Mesenchymal stem cell (in vitro differentiated cells and primary cell): ENCODE measurements at places on chromosomes 6 and 20.

GRCh38 chr20:61861054-61861841, 204.4 kb downstream of the TAF4 start:
- DNase-seq, result no peak

DNA sequence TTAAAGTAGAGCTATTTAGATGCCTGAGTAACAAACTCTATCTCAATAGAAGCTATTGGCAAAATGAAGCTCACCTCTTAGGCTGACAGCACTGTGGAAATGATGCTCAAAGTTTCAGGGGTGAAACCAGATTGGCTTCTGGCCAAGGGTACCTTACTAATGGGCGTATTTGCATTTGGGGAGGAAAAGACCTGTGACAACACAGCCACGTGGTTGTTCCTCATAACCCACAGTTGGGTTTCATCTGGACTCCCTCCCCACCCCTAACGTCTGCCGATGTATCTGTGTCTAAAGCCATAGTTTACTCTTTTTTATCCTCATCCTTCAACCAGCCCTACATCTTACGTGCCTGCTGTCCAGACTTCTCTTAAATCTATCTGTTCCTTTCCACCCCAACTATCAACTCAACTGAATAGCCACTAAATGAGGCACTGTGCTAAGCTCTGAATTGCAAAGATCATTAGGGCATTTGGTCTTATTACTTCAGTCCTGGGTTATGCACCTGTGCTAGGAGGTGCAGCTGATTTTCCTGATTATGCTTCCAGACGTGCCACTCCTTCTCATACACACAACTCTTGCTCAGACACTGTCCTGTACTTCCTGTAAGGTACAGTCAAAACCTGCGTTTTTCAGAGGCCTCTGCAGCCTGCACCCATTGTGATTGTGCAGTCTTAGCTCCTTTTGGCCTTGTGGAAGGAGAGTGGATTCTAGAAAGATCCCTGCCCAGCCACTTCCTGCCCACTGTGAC, 80.6 kb upstream of the ARMC2 start:
- DNase-seq, result no peak

- no peak for DNase-seq
Observed at GRCh38 chr20:21941941-21942805, 236.7 kb downstream of the PAX1 start.

GRCh38 chr6:121055572-121056163, 278.6 kb downstream of the TBC1D32 start:
- DNase-seq, result peak; percentile 64

GRCh38 chr6:85041376-85041775, 277.0 kb upstream of the TBX18 start:
- no peak for DNase-seq

DNA sequence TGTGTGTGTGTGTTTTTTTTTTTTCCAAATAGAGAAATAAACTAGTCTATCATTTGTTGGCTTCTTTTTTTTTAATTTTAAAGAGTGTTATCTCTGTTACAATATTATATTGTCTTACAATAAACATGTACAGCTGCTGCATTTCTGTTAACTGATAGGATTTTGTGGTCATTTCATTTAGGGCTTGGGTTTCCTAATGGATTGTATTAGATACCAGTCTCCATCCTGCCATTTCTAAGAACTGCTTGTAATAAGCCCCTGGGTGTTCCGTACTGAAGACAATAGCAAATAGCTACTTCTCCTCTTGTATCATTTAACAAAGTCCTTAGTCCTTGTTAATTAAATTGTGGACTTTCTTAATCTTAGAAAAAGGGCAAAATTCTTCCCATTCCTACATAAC, 45.7 kb downstream of the SOBP start:
- DNase-seq, result no peak

DNA sequence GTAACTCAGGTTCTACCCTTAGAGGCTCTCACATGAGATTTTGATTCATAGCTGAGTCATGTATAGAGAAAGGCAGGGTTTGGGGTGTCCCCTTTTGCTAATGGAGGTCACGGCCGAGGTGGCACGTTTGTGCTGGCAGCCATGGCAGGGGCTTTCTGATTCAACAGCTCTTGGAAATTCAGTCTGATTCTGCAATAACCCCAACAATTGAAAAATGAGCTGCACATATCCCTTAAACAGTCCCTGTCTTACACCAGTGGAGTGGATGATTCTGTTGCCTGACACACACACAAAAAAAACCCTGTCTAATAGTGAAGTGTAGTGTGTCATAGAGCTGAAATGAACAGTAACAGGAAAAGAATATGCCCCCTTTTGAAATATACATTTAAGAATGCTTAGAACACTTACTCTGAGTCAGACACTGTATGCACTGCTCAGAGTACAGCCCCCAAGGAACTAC, 40.4 kb upstream of the ARG1 start:
- no peak for DNase-seq

- DNase-seq, result peak; percentile 66
Observed at GRCh38 chr6:137266309-137266586, 47.1 kb upstream of the IFNGR1 start.

- no peak for DNase-seq
Observed at GRCh38 chr6:1363729-1364572, 25.4 kb upstream of the FOXF2 start.

DNA sequence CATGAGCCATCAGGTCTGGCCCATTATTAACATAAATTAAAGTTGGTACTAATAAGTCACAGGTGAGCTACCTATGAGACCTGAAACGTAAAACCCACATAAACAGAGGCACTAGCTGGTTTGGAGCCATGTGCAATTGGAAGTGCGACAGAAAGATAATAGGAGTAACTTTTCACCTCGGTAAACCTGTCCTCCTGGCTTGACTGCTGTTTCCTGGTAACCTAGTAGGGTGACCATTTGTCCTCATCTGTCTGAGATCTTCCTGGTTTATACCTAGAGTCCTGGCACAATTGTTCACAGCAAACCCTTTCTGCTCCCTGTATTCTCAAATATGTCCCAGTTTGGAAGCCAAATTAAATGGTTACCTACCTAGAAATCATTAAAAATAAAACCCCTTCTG, 7.4 kb downstream of the TBC1D20 start:
- DNase-seq, result no peak

- DNase-seq, result no peak
Observed at GRCh38 chr6:94300424-94301144, 881.2 kb upstream of the EPHA7 start.

DNA sequence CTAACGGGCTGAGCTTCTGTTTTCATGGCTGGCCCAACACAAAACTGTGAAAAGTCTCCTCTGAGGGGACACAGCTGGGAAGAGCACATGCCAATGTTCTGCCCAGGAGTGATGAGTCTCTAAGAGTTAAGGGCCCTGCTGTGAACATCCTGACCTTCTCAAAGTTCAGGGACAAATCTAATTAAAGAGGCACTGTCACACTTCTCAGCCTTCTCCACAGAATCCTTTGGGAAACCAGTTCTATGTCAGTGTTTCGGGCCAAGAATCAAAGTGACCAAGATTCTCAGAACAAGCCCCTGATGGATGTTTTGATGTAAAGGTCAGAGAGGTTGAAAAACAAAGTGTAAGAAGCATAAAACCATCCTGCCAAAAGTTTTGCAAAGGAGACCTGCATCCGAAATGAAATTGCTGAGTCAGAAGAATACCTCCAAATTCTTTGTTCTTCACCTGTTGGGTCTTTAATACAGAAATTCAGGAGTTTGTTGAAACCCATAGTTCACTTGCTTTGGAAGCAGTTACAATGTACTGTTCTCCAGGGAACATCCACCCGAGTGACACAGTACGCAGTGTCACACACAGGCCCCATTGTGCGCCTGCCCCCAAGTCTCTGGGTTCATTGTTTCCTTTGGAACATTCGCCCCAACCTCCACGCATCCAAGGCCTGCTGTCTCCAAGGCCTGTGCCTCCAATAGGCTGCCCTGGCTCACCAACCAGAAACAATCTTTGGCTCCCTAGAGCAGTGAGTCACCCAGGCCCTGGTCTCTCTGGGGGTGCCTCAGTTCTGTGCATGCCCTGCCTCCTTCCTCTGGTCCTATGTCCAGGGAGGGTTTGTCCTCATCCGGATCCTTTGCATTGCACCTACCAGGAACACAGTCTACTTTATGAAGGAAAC, 65.5 kb upstream of the QKI start:
- no peak for DNase-seq

GRCh38 chr6:4394786-4395185, 259.4 kb upstream of the ECI2 start:
- DNase-seq, result peak; percentile 51

DNA sequence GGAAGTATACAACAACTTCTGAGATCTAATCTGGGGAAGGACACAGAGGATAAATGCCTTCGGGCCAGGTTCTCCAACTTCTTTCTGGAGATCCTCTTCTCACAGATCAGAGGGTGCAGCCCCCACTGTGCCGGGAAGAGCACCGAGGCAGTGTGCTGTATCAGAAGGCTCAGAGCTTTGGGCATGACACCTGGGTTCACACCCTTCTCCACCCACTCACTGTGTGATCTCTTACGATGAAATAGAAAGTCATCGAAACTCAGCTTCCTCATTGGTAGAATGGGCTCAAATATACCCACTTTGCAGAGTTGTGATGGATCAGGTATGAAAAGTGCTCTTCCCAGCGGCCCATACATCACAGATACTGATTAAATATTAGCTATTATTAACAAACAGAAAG, 347.5 kb upstream of the SOX4 start:
- no peak for DNase-seq

DNA sequence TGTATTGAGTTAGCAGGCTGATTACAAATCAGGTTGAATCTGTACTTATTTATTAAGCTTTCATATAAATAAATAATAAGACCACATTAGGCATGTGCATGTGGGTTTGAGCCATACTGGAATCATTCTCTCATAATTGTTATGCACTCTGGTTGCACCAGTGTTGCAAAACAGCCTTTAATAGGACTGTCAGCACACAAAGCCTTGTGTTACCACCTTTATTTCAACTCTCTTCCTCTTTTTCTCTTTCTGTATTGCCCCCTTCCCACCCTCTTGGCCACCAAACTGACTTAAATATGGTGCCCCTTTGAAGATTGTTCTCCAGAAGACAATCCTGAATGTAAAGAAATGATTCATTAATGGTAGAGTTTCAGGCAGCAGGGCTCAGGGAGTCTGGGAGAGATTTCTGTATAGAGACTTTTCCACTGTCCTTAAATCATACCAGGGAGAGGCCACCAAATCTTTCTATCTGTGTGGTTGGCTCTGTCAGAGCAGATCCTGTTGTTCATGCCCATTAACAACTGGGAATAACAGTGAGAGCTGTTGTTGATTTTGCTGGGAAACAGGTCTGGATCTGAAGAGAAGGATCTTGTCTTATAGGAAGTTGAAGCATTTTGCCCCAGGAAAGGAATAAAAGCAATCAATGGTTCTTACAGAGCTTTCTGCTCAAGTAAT, 131.6 kb upstream of the SOX4 start:
- no peak for DNase-seq

- DNase-seq, result peak; percentile 91
Observed at GRCh38 chr6:149545258-149545753, 537 bp downstream of the PPIL4 start.

- DNase-seq, result peak; percentile 42
Observed at GRCh38 chr6:135145063-135145800, 35.9 kb upstream of the MYB start.

DNA sequence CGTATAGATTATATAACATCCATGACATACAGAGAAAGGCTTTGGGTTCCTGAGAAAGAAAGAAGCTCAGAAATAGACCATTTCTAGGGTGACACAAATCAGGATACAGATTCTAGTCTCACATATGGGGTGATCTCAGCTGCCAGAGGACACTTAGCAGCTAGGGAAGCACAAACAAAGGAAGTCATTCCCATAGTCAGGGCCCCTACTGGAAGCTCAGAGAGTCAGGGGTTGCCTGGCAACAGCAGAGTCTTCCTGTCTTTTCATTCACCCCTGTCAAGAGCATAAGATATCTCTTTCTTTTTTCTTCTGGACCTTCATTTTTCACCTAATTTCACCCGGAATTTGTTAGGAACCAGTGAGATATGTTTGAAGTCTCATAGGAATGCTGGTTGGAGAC, 81.9 kb upstream of the IYD start:
- peak; percentile 27 for DNase-seq

DNA sequence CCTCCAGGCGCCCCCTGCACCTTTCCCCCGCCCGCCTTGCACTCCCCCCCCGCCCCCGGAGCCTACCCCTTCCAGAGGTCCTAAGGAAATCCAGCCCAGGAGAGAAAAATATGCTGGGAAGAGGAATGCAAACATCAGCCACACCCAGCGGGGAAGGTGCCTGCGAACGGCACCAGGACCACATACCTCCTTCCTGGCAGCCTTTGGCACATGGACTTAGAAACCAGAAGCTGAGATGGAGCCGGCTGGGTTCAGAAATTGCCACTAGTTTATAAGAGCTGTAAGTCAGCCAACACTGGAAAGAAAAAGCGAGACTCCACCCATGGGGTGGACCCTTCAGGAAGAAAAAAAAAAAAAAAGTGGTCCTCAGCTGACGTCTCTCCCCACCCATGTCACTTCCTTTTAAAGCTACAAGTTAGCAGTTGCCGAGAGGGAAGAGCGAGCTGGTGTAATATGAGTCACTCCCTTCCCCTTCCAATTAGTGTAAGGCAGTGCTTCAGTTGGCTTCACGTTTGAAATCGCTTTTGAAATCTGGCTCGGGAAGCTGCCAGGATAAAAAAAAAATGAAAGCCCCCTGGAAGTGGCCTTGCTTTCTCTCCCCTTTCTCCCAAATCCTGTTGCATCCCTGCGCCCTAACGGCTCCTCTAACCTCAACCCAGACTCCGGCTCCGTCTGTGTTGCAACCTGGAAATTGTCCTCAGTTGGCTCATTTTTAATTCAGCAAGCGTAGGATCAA, at the start of gene AGPAT4:
Gene AGPAT4, minus strand, starts transcription at position 310 of the 736 bp plus-strand sequence. CDS start 41,848 bp downstream, outside the sequence.
- peak; percentile 99 for DNase-seq

DNA sequence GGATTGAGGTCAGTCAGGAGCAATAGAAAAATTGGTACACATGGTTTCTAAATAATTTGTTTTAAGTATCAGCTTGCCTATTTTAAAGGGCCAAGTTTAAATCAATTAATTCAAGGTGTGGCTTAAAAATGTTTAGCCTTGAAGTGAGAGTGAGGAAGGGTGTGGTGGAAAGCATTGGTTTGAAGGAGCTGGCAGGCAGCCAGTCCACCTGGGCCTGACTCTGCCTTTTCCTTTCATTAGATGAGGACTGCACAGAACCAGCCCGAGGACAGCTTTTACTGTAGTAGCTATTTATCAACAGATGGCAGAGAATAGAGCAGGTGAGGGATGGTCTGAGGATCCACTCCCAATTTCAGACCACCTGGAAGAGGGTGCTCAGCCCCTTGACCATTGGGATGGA, 42.4 kb downstream of the DHX35 start:
- DNase-seq, result no peak

GRCh38 chr6:111601886-111602285, 3.8 kb downstream of the TRAF3IP2 start:
- peak; percentile 79 for DNase-seq
